ENCODE measurements at places on chromosomes 12 and 14.

GRCh38 chr12:94269316-94269999 lies 121.1 kb downstream of the PLXNC1 start:
- DNase-seq: no peak

DNA sequence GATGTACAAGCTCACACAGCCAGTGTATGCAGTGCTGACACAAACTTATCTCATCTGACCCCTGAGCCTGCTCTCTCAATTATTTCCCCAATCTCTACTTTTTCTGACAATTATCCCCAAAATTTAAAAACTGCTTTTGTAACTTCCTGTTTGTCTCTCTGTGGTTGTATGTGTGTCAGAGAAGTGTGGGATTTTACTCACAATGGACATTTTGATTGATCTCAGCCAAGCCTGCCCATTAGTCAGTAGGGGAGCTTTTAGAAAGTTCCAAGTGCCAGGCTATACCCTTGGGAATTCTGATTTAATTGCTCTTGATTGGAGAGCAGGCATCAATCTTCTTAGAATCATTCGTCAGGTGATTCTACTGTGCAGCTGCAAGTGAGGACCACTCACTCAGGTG lies 64.9 kb upstream of the LMNTD1 start:
- no peak for DNase-seq

DNA sequence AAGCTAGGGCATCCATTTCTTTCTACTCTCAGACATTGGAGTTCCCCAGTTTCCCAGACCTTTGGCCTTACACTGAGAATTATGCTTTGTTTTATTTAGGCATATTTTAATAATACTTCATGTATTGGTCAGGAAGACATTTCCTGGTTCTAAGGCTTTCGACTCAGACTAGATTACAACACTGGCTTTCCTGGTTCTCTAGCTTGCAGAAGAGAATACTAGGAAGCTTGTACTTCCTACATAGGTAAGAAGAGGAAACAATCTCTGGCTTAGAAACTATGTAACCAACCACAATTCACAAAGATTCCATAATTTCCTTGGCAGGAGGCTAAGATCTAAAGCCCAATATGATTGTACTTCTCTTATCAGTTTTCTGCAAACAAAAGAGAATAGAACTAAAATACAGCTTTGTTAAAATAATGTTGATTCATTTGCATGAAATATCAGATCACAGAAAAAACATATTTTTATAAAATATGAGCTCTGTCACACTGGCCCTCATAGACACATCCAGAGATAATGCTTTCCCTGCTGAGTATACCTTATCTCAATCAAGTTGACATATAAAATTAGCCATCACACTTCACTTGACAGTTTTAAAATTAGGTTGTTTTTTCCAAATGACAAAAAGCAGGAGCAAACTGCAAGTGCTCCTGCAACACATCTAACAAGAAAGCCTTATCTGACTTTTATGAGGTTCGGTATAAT lies 30.5 kb downstream of the CLEC2D start:
- no peak for DNase-seq

DNA sequence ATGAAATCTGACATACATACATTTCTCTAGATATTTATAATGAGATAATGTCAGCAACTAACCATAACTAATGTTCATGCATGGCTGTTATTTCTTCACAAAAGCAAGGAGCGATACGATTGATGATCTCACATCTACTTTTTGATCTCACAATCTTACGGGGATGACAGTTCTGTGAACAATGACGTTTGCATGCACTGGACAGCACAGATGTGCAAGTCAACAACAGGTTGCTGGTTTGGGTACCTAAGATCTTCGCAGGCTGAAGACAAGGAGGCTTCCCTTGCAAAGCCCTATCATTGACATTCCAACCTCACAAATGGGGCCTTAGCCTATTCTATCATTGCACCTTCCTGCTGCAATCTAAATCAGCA lies 53.6 kb downstream of the C12orf42 start:
- no peak for DNase-seq

DNA sequence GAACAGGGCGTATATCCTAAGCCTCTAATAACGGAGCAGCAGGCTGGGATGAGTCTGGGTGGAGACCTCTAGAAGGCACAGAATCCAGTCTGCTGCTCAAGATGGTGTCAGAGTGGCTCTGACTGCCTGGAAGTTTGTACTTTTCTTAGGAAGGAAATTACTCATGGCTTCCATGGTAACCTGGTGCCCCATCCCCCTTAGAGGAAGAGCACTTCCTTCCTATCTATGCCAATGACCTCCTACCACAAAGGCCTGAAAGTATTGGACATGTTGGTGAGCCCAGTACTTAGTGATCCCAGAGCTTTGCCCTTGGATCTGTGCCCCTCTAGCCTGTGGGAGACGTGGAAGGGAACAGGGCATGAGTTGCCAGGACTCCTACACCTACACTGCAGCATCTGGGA lies 1.5 kb downstream of the BATF start:
- no peak for DNase-seq

DNA sequence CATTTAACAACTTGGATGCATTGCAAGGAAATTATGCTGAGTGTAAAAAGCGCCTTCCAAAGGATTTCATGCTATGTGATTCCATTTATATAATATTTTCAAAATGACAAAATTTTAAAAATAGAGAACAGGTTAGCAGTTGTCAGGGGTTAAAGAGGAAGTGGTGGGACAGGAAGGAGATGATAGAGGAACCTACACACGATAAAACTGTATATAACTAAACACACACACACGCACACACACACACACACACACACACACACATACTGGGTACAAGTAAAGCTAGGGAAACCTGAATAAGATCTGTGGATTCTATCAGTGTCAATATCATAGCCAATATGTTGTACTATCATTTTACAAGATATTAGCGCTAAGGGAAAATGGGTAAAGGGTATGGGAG lies 17.2 kb downstream of the TTC9 start:
- DNase-seq: no peak

DNA sequence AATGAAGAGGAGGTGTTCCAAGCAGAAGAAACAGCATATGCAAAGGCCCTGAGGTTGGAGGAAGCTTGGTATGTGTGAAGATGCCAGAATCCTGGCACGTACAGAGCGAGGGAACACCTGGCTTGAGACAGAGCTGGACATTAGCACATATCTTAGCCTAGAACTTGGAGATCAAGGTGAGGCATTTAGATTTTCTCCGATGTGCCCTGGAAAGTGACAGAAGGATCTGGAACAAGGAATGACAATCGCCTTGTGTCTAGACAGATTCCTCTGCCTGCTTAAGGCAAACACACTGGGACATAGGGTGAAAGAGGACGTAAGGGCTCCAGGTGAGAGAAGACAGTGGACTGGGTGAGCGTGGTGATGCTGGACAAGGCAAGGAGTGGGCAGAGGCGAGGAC lies 32.2 kb upstream of the NOS1 start:
- no peak for DNase-seq

- no peak for DNase-seq
These were observed 7.3 kb upstream of the ZNF740 start for GRCh38 chr12:53173085-53173715.

DNA sequence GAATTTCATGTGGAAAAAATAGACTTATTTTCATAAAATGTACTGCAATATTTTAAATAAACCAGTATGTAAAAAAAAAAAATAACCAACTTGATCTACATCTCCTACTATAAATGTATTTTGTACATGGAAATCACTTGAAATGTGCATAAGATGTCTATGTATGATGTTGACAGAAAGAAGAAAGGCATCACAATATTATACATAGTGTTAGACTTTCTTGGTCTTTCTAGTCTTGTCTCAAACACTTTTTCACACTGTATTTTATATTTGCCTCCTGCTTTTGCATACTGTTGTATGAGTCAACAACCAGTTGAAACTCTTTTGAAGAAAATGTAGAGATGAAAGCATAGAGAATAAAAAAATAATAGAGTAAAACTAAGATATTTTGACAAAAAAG lies 352.4 kb upstream of the MGAT4C start:
- DNase-seq: no peak

DNA sequence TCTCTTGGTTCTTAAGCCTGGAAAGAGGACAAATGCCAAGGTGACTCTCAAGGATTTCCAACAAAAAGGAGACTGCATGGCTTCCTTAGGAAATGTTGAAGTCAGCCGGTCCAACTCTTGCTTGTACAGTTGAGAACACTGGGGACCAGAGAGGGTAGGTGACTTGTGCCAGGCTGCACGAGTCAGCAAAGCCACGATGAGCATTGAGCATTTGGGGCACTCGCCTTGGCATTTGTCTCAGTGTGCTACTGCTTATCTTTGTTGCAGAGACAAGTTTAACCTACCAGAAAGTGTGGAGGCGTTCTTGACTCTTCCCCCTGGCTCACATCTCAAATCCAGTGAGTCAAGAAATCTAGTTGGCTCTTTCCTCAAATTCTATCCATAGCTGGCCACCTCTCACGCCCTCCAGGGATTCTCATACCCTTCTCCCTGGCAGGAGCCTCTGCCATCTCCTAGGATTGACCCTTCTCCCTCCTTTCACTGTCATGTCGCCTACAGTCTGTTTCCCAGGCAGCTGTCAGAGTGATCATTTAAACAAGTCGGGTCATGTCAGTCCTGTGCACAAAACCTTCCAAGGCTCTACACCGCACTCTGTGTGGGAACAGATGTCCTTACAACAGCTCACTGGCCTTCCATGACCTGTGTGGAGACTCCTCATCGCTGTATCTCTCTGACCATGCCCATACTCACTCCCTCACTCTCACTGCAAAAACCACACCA lies 17.2 kb upstream of the KRT83 start:
- DNase-seq: no peak
